ENCODE measurements at places on chromosomes 6 and 20.

DNA sequence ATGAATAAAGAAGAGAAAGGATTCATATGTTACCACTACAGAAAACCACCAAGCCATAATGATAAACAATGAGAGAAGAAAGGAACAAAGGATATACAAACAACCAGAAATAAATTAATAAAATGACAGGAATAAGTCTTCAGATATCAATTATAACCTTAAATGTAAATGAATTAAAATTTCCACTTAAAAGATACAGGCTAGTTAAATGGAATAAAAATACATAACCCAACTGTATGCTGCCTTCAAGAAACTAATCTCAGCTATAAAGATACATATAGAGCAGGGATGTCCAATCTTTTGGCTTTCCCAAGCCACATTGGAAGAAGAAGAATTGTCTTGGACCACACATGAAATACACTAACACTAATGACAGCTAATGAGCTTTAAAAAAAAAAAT lies 135.9 kb upstream of the GJE1 start:
- DNase-seq, result no peak

GRCh38 chr20:19300395-19300794 lies 88.0 kb downstream of the SLC24A3 start:
- no peak for DNase-seq

DNA sequence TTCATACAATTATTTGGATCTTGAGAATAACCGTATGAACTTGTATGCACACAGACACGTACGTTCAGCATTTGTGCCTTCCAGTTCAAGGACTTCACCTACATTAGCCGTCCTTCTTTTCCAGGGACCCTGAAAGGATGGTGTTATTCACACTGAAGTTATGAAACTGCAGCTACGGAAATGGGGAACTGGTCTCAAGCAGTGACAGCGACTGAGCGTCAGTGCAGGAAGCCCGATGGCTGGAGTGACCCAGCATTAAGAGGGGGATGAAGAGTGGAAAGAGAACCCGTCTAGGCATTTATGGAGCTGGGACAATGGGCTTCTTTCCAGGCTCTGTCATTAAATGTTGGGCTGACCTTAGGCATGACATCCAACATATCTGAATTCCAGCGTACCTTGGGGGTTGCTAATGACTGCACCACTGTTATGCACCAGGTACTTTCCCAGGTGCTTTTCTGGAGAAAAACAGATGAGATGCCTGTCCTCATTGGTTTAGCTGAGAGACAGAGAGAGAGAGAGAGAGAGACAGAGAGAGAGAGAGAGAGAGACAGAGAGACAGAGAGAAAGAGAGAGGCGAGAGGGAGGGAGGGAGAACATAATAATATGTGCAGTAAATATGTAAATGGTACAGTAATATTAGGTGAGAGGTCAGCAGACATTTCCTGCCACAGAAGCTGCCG lies 204.7 kb upstream of the EXOC2 start:
- no peak for DNase-seq

DNA sequence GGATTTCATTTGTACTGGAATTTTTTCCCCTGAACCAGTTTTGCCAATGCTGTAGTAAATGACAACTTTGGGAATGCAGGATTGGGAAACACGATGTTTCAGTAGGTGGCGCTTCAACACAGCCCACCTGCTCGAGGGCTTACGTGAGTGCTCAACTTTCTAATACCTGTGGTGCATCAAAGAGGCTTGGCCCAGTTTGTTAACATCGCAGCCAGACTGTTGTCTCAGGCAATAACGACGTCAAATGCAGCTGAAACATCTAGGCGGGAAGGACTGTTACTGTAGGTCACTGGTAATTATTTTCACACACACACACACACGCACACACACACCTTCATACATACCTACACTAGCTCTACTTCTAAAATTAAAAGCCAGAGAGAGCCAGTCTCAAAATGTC lies 815.5 kb upstream of the SLC35B3 start:
- no peak for DNase-seq

DNA sequence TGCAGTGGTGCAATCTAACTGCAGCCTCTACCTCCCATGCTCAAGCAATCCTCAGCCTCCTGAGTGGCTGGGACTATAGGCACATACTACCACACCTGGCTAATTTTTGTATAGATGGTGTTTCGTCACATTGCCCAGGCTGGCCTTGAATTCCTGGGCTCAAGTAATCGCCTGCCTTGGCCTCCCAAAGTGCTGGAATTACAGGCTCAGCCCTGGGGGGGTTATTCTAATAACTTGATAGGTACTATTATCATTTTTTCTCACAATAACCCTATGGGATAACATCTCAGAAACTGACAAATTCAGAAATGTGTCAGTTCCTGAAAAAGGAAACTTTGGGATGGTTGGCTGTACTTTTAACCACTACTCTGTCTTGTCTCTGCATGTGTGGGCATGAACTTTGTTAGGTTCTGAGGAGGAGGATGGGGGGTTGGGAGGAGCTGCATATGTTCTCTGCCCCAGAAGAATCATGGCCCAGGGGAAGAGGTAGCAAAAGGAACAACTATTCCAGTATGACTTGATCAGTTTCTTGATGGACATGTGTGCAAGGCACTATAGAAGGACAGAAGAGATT lies 169.9 kb downstream of the CARMIL1 start:
- no peak for DNase-seq

DNA sequence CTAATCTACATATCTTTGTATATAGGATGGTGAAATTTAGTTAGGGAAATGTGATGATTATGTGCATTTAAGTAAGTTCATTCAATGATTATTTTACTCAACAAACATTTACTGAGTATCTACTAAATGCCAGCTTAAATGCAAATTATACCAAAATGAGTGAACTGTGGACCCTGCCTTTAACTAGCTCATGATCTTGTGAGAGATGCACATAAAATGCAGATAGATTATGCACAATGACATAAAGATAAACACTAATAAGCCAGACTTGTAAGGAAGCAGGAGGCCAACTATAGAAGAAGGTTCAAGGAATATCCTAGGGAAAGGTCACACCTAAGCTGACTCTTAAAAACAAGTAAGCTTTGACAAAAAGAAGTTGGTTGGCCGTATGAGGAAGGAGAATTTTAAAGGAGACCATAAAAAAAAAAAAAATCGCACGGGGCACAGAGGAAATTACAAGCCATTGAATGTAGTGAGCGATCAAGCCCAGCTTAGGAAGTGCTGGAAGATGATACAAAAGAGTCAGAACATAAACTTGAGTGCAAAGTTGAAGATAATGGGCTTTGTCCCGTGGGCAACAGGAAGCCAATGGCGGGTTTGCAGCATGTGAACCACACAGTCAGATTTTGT lies 107.9 kb downstream of the NRSN1 start:
- no peak for DNase-seq

- DNase-seq, result no peak
These were observed 330.9 kb upstream of the CDH4 start for GRCh38 chr20:60921022-60921622.

- DNase-seq, result no peak
These were observed 28.6 kb downstream of the ADRM1 start for GRCh38 chr20:62331347-62331746.

DNA sequence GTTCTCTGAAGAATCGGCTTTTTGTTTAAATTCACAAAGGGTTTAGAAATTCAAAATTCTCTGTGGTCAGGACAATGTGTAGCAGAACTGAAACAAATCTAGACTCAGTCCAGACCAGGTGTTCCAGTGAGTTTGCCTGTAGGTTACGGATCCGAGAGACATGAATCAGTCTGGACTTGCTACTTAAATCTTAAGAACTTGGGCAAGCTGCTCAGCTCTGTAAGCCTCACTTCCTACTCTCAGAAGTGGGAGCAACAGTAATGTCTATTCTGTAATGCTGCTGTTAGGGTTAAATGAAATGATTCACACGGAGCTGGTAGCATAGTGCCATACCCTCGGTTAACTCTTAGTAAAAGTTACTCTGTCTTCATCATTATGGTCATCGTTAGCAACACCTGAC lies 37.7 kb downstream of the HECA start:
- DNase-seq, result no peak

- no peak for DNase-seq
These were observed 86.7 kb upstream of the STMND1 start for GRCh38 chr6:17015144-17015543.

- DNase-seq, result no peak
These were observed 6.4 kb upstream of the FANCE start for GRCh38 chr6:35445691-35446090.

GRCh38 chr6:136869451-136869850 lies 47.1 kb downstream of the PEX7 start:
- no peak for DNase-seq

GRCh38 chr20:33669873-33670640 lies 3.3 kb downstream of the ACTL10 start:
- no peak for DNase-seq

- DNase-seq, result no peak
These were observed 144.6 kb upstream of the BEND3 start for GRCh38 chr6:107259951-107260350.

GRCh38 chr6:33850296-33850695 lies 46.5 kb upstream of the MLN start:
- no peak for DNase-seq

GRCh38 chr20:33686100-33686983 lies at the start of gene E2F1:
Gene E2F1 (minus strand): TSS chr20:33686385. CDS start chr20:33686264, 121 bp downstream.
- peak; percentile 82 for DNase-seq

All from stimulated activated CD8-positive, alpha-beta memory T cell treated with anti-CD3 and anti-CD28 coated beads, Interleukin-4, amount 100 ng/mL, for 1 hour (primary cell).